Hippocampal formation (tissue), 2 donors: ENCODE measurements at places on chromosomes 13 and 19.

GRCh38 chr13:69331245-69331644 is 776.4 kb upstream of the ATXN8OS start:
- DNase-seq: no peak

DNA sequence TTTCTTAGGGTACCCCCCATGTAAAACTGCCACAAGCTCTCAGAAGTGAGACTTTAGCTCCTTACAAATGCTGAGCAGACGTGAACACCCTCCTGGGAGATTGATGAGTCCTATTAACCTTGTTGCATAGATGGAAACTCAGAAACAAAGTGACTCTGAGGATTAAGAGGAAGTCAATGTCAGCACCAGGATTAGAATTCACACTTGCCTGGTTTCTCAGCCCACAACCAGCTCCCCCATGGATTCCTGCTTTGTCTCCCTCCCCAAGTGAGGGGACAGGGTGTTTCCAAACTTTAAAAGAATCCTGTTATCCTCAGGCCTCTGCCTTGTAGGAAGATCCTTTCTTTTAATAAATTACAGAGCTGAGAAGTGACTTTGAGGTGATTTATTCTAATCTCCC is 324.4 kb downstream of the NDFIP2 start:
- no peak for DNase-seq

DNA sequence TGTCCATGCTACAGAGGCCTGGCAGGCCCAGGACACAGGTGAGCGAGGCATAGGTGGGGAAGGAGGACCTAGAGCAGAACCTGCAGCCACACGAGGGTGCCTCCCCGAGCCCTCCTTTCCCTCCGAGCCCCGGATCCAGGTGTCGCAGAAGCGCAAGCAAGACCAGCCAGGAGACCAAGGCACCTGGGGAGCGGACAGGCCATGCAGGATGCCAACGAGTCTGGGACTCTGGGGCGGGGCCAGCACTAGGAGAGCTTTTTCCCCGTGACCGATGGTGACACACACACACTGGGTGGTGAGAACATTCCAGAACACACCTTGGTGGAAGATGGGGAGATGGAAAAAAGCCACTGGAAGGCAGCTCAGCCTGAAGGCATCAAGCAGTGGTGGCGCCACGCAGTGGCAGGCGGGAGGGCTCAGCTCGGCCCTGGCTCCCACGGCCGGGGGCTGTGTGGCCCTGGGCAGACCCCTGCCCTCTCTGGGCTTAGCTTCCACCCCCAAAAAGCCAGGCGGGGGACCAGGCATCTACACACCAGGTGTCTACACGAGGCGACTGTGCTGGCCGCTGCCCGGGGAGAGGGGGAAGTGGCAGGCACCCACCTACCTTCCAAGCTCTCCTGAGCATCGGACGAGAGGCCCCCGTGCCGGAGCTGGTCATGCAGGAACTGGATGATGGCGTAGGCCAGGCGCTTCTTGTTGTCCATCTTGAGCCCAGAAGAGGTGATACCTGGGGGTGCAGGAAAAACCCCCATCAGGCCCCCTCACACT is 14.5 kb downstream of the SGTA start:
- DNase-seq: no peak

DNA sequence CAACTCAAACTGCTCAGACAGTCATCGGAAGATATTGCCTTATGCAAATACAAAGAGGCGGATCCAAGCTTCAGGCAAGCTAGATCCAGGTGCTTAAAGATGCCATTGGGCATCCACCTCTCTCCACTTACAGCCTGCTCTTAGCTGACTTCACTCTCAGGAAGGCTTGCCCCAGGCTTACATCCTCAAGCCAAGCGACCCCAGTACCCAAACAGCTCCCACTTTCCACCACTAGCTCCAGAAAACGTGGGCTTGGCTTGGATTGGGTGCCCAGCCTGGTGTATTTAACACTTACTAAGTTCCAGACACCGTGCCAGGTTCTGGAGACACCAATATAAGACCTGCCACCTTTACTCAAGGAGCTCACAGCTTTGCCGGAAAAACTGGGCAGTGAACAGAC is 142.1 kb upstream of the VSTM2B start:
- DNase-seq: no peak

DNA sequence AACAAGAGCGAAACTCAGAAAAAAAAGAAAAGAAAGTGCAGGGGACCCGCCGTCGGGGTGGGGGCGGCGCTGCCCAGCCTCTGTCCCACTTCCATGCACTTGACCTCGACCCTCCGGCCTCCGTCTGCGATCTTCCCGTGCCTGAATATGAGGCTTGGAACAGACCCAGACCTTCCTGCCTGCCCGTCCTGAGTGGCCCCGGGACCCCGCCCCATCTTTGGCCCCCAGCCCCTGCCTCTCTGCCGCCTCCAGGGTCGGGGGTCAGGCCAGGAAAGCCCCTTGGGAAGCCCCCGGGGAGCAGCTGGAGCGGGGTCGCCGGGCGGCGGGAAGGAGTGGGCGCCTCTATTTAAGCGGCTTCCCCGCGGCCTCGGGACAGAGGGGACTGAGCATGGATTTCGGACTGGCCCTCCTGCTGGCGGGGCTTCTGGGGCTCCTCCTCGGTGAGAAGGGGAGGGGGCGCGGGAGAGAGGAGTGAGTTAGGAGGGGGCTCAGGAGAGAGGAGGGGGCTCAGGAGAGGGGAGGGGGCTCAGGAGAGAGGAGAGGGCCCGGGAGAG is at the start of gene MADCAM1:
TSS of gene MADCAM1 (plus strand) at position 375 of the 554 bp plus-strand sequence. CDS start at position 389, 14 bp downstream.
- no peak for DNase-seq

- no peak for DNase-seq
These were observed 17.7 kb downstream of the SIAH3 start for GRCh38 chr13:45833663-45834375.

DNA sequence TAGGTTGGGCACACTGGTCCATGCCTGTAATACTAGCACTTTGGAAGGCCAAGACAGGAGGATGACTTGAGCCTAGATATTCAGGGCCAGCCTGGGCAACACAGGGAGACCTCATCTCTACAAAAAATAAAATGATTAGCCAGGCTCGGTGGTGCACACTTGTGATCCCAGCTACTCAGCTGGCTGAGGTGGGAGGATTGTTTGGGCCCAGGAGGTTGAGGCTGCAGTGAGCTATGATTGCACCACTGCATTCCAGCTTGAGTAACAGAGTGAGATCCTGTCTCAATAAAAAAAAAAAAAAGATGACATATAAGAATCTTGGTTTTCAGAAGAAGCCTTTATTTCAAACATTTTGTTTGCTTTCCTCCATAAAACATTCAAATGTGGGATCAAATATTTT is 178.0 kb downstream of the LIG4 start:
- DNase-seq: no peak
